ENCODE measurements at places on chromosomes 2 and 18. TPM values are rescaled to one million over a fixed set of nuclear protein-coding genes. Genes with fewer than 3 reads are reported as not detected.

GRCh38 chr2:134782792-134783191, 55.6 kb upstream of the ACMSD start:
- peaks cover 2% of the 10 kb centered on the region for H3K27me3 ChIP-seq
- H3K4me1 ChIP-seq, result no peaks in the 10 kb centered on the region
- no peaks in the 10 kb centered on the region for H3K36me3 ChIP-seq
- peak; percentile 44 for DNase-seq
- H3K27ac ChIP-seq, result no peak overlapping the region

The TNFAIP6 gene
- total RNA-seq, result not detected

DNA sequence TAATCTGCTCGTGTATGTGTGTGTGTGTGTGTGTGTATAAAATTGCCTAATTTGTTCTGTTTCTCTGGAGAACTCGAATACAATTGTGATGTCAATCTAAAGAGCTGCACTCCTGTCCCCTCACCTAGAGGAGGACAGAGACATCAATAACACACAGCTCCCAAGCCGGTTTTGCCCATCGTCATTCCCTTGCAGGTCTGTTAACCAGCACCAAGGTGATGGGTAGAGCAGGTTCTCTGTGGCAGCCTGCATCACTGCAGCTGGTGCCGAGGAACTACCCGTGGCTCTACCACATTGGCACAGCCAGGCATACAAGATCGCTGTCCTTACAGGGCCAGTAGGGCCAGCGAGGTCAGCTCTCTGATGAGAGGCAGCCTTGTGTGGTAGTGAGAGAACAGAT, 41.0 kb downstream of the LBH start:
- no peak overlapping the region for H3K4me3 ChIP-seq
- peaks cover 23% of the 10 kb centered on the region for H3K4me1 ChIP-seq
- no peaks in the 10 kb centered on the region for H3K36me3 ChIP-seq
- no peaks in the 10 kb centered on the region for H3K27me3 ChIP-seq

DNA sequence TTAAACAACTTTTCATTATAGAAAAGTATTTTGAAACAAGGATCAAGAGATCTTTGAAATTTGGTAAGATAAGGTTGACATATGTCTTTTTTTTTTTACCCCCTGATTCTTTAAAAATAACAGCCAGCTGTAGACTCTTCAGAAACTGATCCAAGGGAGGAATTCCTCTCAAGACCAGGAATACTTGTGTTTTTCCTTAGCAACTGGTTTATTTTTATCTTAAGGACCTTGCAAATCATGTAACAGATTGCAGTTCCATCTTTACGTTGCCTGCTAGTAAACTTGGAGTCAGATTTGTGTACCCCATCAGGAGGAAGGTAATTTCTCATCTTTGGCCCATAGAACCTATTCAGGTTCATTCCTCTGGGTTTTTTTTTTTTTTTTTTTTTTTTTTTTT, 71.6 kb downstream of the BOLA3 start:
- no peak for DNase-seq
- no peak overlapping the region for H3K4me3 ChIP-seq
- no peak overlapping the region for H3K27ac ChIP-seq
- H3K4me1 ChIP-seq, result peaks cover 6% of the 10 kb centered on the region
- H3K36me3 ChIP-seq, result peaks cover 19% of the 10 kb centered on the region

DNA sequence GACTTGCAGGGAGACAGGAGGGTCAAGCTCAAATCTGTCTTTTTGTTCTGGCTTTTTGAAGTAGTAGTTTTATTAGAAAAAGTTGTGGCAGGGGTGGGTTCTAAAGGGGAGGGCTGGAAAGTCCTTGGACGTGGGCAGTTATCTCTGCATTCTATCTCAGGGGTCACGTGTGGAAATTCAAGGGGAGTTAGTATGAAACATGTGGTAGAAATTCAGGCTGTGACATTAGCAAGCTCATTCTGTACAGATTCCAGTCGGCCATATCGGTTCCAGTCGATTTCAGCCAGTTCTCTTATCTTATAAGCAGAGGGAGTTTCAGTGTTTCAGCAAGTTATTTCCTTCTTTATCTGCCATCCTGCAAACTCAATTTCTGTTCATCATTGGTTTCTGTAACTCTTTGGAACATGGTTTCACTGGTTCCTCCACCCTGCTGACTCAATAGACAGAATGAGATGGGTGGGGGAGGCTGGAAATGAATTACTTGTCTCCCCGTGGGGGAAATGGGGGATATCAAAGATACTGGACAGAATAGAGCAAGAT, 53.0 kb downstream of the RAB27B start:
- DNase-seq, result no peak
- no peak overlapping the region for H3K27ac ChIP-seq
- H3K4me1 ChIP-seq, result no peaks in the 10 kb centered on the region
- H3K36me3 ChIP-seq, result peaks cover 46% of the 10 kb centered on the region
- H3K4me3 ChIP-seq, result no peak overlapping the region
- H3K27me3 ChIP-seq, result no peaks in the 10 kb centered on the region

The IL1RN gene
- total RNA-seq, result 36.6 TPM

The GKN2 gene
- total RNA-seq, result not detected

The TMEM200C gene
- not detected for total RNA-seq

The MBD1 gene
- total RNA-seq, result 111 TPM

The CHMP1B gene
- 110 TPM for total RNA-seq

DNA sequence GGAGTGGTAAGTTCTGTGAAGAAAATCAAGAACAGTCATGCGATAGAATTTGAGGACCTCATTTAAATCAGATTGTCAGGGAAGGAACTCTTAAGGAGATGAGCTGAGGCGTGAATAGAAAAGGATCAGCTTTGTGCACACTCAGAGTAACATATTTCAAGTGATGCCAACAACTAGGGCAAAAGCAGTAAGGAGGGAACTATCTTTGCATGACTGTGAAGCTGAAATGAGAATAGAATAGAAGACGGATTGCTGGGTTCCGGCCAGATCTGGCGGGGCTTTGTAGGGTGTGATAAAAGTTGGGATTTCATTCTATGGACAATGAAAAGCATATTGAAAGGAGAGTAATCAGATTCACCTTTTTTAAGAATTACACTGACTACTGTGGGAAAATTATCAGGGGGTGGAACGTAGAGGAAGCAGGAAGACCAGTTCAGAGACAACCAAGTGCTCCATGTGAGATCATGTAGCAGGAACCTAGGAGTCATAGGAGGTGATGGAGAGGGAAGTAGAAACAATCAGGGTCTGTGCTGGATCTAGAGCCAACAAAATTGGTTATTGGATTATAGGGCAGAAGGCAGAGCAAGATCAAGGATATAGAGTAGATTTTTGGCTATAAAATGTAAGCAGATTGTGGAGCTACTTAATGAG, 884.3 kb downstream of the DCC start:
- no peak for DNase-seq
- H3K4me3 ChIP-seq, result no peak overlapping the region
- no peaks in the 10 kb centered on the region for H3K36me3 ChIP-seq

- no peaks in the 10 kb centered on the region for H3K36me3 ChIP-seq
- no peaks in the 10 kb centered on the region for H3K4me1 ChIP-seq
- peak; percentile 4 for DNase-seq
- H3K27me3 ChIP-seq, result no peaks in the 10 kb centered on the region
- H3K4me3 ChIP-seq, result no peak overlapping the region
These were observed 107.2 kb upstream of the L3MBTL4 start for GRCh38 chr18:6521803-6522418.
